Activated naive CD8-positive, alpha-beta T cell treated with anti-CD3 and anti-CD28 coated beads for 36 hours (primary cell): ENCODE measurements at places on chromosomes 12 and 14.

DNA sequence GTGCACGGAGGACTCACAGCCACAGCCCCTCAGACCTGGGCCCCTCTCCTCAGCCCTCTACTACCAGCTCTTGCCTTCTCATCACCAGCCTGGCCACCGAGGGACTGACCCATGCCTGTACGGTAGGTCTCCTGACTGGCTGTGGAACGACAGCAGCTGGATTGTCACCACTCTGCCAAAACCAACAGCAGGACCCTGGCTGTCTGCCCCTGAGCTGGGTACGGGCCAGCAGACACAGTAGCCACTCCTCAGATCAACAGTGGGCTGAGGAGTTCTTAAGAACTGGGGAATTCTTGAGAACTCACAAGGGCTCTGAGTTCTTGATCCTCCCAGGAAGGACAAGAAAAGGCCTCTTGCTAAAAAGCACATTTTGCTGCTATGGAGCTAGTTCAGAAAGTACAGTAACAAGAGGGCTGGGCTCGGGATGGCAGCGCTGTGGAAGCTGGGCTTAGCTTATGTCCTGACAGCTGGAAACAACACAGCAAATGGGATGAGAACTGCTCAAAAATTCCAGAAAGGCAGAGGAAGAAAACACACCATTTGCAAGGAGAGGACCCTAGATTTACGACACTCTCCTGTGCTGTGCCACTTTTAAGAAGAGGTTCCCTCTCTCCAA lies 176.4 kb downstream of the ANO2 start:
- DNase-seq = no peak

- DNase-seq = no peak
These were observed 275.4 kb downstream of the TTC6 start for GRCh38 chr14:37870632-37871346.

DNA sequence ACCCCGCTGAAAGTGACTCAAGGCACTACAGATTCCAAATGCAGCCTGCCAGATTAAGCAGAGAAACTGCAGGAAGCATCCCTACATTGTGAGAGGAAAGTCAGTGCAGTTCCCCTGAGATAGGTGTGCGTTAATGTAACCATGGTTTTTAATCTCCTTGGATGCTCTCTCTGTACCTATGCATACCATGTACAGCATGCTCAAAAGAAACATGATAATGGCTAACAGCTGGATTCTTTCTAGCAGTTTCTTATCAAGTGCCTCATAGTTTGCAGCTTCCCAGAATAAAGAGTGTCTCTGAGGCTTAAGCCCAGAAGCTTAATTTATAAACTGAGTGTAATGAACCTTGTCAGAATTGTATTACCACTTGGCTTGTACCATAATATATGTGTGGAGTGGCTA lies 17.1 kb upstream of the MDM1 start:
- no peak for DNase-seq

DNA sequence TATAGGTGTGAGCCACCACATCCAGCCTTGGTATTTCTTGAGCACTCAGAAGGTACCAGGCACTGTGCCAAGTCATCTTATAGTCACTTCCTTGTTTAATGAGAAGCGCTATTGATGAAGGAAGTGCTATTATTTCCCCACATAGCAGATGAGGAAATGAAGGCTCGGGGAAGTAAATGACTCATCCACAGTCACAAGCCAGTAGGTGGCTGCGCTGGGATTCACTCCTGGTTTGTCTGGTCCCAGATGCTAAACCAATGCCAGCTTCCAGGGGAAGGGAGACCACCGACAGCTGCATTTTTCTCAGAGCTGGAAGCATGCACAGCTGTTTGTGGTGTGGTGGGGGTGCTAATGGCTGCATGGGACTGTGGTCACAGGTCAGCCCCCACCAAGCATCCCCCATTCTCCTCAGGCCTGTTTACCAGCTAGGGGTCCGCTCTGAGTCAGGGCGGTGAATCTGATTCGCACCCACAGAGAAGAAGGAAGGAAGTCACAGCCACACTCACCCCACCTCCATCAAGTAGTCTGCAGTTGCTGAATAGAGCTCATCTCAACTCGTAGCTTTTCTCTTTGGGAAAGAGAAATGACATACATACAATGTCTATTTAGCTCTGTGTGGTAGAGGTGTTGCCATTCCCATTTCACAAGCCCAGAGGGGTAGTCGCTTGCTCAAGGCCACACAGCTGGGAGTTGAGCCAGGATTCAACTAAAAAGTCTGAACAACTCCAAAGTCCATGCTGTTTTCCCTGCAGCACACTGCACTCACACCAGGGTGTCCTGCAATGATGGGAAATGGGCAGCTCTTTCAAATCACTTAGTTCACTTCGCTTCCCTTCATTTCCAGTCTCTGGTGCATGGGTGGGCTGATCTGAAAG lies 6.3 kb upstream of the LTBP2 start:
- peak; percentile 74 for DNase-seq

- DNase-seq = no peak
These were observed 868.8 kb upstream of the TMEM132C start for GRCh38 chr12:127398016-127398710.

- DNase-seq = no peak
These were observed 323.8 kb downstream of the BCAT1 start for GRCh38 chr12:24625103-24625502.

- DNase-seq = no peak
These were observed 155.2 kb downstream of the TTC7B start for GRCh38 chr14:90660865-90661570.

- no peak for DNase-seq
These were observed 22.6 kb upstream of the LUM start for GRCh38 chr12:91133871-91134270.

DNA sequence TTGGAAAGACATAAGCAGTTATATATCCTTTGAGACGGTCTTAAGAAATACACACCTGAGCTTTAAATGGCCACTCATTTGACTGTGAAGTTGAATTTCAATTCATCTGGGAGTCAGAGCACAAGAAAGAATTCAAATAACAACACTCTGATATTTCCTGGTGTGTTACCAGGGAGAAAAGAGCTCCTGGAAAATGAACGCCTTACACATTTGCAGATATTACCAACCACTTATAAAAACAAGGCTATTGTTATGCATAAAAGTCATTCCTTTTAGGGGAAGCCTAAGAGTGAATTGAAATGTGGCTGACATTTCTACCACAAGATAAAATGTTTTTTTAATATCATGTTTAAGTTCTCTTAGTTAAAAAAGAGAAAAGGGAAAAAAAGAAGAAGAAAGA lies 229.2 kb upstream of the PLEKHG7 start:
- no peak for DNase-seq

DNA sequence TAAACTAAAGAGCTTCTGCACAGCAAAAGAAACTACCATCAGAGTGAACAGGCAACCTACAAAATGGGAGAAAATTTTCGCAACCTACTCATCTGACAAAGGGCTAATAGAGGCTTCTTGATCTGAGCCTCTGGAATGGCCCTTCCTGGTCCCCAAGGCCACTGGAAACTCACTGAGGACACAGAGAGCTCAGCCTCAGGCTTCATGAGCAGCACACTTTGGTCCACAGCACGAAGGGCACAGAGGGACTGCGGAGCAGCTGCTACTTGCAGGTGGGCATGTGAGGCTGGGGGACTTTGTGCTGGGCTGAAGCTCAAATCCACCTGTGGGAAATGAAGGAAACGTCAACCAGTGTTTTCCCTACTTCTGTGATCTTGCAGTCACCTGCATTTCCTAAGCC lies 27.4 kb downstream of the PZP start:
- DNase-seq = no peak

DNA sequence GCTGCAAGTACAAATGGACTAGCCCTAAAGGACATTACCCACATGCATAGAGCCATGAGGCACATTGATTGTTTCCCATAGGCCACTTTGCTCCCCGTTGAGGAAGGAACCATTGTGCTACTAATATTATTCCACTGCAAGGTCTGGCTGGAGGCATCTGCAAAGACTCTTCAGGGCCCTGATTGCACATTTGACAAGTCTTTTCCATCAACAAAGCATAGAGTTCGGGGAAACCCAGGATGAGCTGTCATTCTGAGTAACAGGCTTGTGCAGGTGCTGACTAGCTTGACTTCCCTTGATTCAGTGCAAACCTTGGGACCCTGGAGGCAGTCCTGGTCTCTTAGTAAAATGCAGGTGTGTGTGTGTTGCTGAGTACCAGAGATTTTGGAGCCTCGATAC lies 73.8 kb downstream of the SUSD6 start:
- DNase-seq = peak; percentile 75

DNA sequence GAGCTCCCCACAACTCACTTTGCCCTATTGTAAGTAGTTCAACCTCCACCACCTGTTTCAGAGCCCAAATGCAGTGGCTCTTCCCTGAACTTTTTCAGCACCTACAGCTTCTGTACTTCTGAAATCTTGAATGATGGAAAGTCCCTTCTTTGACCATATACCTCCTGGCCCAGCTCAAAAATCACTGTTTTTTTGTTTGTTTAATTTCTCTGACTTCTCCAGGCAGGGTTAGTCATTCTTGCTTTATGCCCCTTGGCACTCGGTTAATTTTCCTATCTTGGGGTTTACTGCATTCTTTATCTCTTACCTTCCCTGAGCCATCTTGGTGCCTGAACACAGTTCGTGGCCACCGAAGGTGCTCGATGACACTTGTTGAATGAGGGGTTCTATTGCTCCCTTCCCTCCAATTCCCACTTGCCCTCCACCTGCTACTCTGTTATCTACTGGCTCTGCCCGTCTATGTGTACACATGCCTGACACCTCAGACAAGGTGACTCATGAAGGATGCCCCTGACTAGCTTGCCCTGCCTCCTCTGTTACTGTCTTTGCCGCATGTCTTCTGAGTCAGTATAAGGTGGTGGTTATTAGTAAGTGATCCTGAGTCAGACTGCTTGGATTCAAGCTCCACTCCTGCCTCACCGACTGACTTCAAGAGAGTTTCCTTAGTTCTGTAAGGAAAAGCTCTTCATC lies 4.4 kb downstream of the AMHR2 start:
- peak; percentile 33 for DNase-seq

DNA sequence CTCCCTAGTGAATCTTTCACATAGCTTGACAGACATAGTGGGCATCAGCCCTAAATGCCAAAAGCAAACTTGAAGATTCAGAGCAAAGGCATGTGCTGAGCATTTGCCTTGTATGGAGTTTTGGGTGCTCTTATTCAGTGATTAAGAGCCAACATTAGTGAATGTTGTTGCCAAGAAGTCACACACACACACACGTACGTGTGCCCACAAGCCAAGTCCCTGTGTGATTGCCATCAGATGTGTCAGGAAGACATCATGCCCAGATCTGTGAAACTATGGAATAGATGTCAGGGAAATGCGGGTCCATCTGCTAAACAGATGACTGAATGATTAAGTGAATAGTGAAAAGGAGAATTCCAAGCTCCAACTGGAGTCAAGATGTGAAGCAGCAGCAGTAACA lies 149.0 kb downstream of the AKAP6 start:
- no peak for DNase-seq

GRCh38 chr14:79641371-79641770 lies 569.9 kb downstream of the DIO2 start:
- DNase-seq = no peak

GRCh38 chr14:65373016-65373670 lies 39.4 kb upstream of the FUT8 start:
- DNase-seq = no peak

DNA sequence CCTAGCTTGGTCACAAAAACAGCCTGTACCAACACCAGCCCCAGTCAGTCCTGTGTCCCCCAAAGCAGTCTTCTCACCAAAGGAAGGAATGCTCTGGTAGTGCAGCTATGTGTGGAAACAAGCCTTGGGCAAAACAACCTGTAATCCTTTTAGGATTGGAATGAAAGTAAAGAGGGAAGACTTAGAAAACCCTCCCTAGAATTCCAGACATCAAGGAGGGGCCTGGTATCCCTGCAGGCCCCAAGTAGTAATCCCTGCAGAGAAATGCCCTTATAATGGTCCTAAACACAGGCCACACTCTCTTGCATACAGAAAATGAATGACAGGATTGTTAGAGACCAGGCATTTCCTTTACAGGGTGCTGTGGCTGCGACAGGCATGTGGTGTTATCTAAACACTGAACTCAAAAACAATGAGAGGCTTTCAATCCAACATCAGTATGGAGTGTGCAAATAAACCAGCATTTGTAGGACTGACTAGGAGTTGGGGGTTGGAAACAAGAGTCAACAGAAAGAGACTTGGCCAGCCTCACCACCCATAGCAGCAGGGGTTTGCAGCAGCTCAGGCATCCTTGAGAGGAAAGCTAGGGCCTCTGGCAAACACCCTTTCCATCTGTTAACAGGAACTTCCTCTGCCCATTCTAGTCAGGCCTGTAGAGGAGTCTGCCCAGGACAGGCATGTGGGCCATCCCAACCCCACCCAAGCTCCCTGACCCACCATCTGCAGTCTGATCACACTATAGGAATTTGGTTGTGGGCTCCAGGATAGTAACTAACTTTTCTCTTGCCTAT lies 59.1 kb downstream of the DCAF5 start:
- no peak for DNase-seq

GRCh38 chr12:124607681-124608425 lies 40.4 kb upstream of the NCOR2 start:
- no peak for DNase-seq

- DNase-seq = no peak
These were observed at the start of gene RHOF for GRCh38 chr12:121793440-121793837. RHOF (minus strand) TSS chr12:121793688; CDS start chr12:121793633, 55 bp downstream.

DNA sequence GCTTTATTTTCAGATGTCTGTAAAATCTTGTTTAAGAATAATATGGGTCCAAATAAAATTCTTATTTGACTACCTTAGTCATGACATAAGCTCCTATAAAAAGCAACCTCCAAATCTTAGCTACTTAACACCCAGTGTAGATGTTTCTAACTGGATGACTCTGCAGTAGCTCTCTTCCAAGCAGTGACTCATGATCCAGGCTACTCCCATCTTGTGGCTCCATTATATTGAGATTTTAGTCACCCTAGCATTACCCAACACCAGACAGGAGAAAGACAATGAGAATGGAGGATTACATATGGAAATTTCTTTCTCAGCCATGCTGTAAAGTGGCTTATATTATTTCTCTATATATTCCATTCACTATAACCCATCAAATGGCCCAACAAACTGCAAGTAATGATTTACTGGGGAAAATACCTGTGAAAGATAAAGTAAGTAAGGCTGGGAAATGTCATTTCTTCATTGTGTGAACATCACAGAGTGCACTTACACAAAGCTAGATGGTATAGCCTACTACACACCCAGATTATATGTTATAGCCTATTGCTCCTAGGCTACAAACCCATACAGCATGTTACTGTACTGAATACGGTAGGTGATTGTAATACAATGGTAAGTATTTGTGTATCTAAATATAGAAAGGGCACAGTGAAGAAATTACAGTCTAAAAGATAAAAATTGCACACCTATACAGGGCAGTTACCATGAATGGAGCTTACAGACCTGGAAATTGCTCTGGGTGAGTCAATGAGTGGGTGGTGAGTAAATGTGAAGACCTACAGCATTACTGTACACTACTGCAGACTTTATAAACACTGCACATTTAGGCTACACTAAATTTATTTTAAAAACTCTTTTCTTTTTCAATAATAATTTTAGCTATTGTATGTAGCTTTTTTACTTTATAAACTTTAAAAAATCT lies 163.2 kb downstream of the DYRK2 start:
- DNase-seq = no peak

- DNase-seq = no peak
These were observed 405.7 kb downstream of the RAD51B start for GRCh38 chr14:68225321-68225720.
